ENCODE measurements at places on chromosomes 11 and 22. TPM values are rescaled to one million over a fixed set of nuclear protein-coding genes. Genes with fewer than 3 reads are reported as not detected.

PGR gene
- 0.59 TPM for total RNA-seq

BIK gene
- not detected for total RNA-seq

VWA5A gene
- total RNA-seq = 11.4 TPM

CCT8L2 gene
- not detected for total RNA-seq

OR56B1 gene
- not detected for total RNA-seq

DEFB131B gene
- not detected for total RNA-seq

GAB4 gene
- not detected for total RNA-seq

PRAME gene
- not detected for total RNA-seq

CCDC73 gene
- not detected for total RNA-seq

MIOX gene
- not detected for total RNA-seq

GSTT2 gene
- total RNA-seq = 0.23 TPM

BSX gene
- total RNA-seq = not detected

KRTAP5-3 gene
- not detected for total RNA-seq

RTCB gene
- 137 TPM for total RNA-seq

PAX6 gene
- not detected for total RNA-seq

GLYAT gene
- total RNA-seq = not detected

BCO2 gene
- total RNA-seq = 1.3 TPM

LMO1 gene
- not detected for total RNA-seq

TPBGL gene
- total RNA-seq = not detected

RTN4R gene
- total RNA-seq = 0.23 TPM

OR52H1 gene
- total RNA-seq = 0.38 TPM

MYO7A gene
- 0.23 TPM for total RNA-seq

SCGB2A2 gene
- not detected for total RNA-seq
